NCI-H2227 treated with DMSO at 0.1 percent for 48 hours (cell line): ENCODE measurements at places on chromosomes 2 and 18.

DNA sequence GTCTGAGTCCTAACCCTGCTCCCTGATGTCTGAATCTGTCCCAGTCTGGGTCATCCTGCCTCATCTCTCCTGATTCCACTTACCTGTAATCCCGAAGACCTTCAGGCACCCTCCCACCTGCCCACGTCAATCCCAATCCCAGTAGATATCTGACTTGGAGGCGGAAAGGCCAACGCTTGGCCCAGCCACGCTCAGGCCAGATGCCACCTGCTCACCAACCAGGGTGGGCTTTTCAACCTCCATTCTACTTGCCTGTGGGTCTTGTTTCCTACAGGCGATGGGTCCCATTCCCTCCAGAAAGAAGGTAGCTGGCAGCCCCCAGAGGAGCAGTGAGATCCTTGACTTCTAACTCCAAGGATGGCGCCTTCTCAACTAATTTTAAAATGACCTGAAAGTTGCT is 59.7 kb downstream of the INPP5D start:
- DNase-seq, result no peak

GRCh38 chr18:50607378-50607926 is 47.6 kb downstream of the MAPK4 start:
- DNase-seq, result no peak

DNA sequence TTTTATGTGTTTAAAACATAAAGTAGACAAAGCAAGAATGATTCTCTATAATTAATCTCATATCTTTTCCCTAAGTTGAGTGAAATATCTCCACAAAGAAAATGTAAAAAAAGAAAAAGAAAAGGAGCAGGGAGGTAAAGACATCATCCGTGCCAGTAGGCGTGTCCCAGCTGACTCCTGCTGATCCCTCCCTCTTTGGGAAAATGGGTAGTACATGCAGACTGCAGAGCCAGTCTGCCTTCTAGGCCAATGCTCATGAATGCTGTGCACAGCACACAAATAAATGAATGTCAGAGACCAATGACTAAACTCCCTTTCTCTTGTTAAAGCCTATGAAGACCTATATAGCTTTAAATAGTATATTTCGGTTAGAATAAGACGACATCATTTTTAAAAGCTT is 64.7 kb downstream of the RAPH1 start:
- peak; percentile 23 for DNase-seq

DNA sequence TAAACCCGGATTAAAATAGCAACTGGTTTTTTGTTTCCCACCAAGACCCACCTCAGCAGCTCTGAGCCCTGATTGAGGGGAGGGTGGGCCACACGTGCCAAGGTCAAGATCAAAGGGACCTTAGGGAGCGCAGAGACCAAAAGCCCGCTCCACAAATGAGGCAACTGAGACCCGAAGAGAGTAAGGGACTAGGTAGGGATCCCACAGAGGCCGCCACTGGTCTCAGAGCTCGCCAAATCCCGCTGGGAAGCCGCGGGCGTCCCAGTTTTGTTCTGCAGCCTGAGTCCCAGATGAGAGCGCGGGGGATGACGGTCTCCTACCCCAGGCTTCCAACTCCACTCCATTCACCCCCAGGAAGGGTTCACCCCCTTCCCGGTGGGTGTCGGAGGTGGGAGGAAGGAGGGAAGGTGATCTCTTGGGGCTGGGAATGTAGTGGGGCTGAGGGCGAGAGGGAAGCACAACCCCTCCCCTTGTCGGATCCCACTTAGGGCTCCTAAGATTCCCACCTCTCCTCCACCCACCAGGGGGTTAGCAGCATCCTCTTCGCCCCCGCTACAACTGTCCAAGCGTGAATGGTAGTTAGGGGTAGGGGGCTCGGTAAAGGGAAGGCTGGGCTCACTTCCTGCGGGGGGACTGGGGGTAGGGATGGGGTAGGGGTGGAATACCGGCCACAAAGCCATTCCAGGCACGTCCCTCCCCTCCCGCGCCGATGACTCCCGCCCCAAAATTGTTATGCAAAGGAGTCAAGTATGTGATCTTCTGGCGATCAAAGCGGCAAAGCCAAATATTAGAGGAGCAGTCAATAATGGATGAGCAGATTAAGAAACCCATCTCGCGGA is 7.3 kb upstream of the EN1 start:
- no peak for DNase-seq

GRCh38 chr2:187689372-187689771 is 135.1 kb upstream of the TFPI start:
- no peak for DNase-seq

DNA sequence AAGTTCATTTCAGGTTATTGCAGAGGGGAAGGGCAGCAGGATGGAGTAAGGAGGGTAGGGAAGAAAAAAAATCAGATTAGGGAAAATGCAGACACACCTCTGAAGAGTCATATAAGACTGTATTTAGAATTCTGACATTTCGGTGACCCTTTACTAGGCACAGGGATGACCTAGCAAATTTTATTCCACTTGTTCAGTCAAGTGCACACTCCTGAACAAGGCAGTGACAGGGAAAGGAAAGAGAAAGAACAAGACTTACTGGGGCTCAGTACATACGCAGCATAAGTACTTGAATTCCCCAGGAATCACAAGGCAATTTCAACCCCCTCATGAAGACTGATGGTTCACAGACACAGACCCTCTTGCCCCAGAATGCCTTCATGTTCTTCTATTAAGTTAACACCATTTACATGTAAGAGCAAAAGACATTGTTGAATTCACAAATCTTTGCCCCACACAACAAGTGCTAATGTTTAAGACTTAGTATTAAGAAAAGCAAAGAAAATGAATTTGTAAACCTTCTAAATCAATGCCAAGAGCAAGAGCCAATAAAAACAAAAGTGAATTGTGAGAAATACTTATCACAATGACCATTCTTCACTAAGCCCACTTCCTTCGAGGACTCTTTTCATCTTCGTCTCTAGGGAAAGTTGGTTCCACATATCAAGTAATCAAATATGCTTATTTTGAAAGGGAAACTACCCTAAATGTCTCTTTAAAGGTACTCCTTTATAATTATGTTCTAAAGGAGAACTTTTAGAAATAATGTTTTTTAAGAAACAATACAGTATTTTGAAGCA is 47.0 kb downstream of the COBLL1 start:
- no peak for DNase-seq
